Forelimb muscle (tissue), 1 donor: ENCODE measurements at places on chromosomes 12 and 14. TPM values are rescaled to one million over a fixed set of nuclear protein-coding genes. Genes with fewer than 3 reads are reported as not detected.
A peak's percentile ranks its signal among the peaks of the same experiment; 100 is the strongest.

SIX1 gene
- 59.4 TPM for polyA plus RNA-seq

PKP2 gene
- polyA plus RNA-seq: 6.7 TPM

CLEC4C gene
- 0.23 TPM for polyA plus RNA-seq

OGFOD2 gene
- 9.2 TPM for polyA plus RNA-seq

- no peak for DNase-seq
These were observed 311.9 kb downstream of the CEP128 start for GRCh38 chr14:80629606-80630005.

- DNase-seq: no peak
These were observed 98.7 kb downstream of the GAS2L3 start for GRCh38 chr12:100672075-100672592.

DNA sequence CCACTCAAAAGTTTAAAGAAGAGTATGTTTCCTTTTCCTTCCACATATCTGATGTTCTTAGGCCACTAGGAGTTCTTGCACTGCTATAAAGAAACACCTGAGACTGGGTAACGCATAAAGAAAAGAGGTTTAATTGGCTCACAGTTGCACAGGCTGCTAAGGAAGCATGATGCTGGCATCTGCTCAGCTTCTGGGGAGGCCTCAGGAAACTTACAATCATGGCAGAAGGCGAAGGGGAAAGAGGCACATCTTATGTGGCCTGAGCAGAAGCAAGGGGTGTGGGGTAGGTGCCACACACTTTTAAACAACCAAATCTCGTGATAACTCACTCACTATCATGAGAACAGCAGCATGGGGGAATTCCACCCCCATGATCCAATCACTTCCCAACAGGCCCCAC, 7.7 kb upstream of the CRADD start:
- DNase-seq: no peak

GRCh38 chr12:84922693-84923092, 10.1 kb upstream of the SLC6A15 start:
- DNase-seq: no peak

- no peak for DNase-seq
These were observed 63.4 kb upstream of the FUT8 start for GRCh38 chr14:65349100-65349499.

- no peak for DNase-seq
These were observed 927 bp downstream of the ABCB9 start for GRCh38 chr12:122965321-122965751.

DNA sequence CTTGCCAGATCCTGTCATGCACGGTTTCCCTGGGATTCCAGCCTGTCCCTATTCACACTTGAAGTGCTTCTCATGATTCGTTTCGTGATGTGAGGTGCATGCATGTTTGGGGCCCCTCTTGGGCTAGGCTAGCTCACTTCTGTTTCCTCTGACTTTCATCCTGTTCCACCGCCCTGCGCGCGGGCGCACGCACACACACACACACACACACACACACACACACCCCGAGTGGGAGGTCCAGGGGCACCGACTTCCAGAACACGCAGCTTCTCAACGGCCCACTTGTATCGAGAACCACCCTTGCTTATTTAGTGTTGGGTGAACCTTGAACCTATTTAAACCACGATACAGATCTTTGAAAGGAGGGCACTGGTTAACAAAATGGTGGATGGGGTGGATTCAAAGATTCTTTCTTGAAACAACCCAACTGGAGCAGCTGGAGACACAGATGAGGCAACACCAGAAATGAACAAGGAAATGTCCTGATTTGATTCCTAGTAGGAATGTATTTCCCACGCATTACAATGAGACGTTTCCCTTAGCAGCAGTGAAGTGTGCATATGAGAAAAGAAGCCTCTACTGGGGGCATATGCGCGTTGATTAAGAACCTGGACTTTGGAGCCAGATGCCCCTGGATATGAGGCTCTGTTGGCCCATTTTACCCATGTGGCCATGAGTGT, 16.3 kb downstream of the ELK3 start:
- DNase-seq: no peak

DNA sequence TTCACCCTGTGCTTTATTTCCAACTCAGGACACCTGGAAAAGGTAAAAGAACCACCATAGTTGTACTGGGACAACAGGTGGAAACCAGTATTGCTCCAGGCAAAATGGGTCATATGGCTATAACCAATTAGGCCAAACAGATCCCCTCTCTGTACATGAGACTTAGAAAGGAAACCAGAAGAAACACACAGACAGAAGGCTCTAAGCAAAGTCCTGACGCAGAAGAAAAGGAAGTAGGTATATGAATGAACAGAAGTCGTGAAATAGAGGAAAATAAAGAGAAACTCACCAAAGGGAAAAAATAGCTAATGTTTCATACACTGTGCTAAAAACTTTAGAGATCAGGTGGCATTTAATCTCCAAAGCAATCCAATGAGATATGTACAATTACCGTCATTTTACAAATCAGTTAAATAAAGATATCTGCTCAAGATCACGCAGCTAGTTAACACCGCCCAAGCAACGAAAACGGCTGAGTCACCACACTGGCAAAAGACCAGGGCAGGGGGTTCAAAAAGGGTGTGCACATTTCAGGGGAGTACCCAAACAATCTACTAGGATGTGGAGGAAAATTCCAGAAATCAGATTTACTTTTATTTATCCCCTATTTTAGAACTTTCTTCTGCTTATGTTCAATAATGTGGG, 82.3 kb downstream of the ITPR2 start:
- DNase-seq: no peak

DNA sequence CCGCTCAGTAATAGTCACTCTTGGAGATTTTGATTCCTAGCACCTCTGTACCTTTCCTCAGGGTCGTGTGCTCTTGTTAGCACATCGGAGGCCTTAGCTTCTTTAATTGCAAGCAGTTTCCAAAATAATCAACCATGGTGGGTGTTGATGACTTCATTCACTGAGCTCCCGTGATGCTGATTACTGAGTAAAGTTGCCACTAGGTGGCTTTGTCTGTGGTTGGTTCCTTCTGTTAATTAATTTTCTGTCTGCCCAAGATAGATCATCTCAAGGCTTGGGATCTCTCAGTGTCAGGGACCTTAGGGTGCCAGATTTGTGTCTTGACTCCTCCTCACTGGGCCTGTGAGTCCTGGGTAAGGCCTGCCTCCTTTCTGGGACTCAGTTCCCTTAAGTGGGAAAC, 54.3 kb downstream of the PTPN11 start:
- DNase-seq: no peak

DNA sequence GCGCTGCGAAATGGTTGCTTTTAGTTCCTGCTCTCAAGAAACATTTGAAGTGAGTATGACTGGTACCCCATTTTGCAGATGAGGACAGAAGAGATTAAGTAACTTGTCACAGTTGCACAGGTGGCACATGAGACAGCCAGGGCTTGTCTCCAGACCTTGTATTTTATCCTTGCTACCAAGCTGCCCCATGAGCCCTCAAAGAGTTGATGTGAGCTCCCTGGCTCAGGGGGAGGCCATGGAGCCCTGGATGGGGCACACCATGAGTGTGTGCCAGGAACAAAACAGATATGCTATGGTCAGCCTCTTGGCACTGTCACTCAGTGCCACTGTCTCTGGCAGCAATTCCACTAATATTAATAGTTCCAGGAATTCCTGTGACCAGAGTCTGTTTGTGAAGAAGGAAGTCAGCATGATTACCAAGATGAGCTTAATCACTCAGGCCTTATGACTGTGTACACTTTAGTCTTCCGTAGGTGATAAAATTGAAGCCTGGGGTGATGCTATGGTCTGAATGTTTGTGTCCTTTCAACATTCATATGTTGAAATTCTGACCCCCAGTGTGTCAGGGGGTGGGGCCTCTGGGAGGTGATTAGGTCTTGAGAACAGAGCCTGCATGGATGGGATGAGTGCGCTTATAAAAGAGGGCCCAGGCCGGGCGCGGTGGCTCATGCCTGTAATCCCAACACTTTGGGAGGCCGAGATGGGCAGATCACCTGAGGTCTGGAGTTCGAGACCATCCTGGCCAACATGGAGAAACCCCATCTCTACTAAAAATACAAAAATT, 806.8 kb downstream of the AACS start:
- no peak for DNase-seq

DNA sequence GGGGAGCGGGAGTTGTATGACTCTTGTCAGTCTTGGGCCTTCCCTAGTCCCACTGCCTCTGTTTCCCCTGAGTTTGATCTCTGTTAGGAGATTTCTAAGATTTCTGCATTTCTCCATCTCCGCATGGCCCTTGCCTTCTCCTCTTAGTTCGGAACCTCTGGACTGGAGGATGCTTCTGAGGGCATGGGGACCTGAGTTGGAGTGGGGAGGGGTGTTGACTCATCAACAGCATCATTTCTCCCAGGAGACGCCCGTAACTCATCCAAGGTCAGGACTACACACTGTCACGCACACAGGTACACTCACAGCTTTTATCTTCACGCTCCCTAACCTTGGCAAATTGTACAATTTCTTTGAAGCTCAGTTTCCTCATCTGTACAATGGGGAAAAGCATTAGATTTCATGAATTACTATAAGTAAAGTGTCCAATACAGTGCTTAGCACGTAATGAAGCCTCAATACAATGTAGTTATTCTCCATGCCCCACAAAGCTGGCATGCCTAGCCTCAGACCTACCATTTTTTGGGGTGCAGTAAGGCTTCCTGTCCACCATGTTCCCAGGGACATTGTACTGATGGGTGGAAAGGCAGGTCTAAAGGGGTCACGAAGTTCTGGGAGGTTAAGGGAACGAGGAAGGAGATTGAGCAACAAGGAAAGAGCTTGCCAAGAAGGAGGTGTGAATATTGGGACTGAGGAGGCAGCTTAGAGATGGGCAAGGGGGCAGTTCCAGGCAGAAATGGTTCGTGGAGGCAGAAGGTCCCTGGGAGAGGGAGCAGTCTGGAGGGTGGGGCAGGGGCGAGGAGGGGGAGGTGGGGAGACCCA, 600 bp upstream of the LAG3 start:
- no peak for DNase-seq

DNA sequence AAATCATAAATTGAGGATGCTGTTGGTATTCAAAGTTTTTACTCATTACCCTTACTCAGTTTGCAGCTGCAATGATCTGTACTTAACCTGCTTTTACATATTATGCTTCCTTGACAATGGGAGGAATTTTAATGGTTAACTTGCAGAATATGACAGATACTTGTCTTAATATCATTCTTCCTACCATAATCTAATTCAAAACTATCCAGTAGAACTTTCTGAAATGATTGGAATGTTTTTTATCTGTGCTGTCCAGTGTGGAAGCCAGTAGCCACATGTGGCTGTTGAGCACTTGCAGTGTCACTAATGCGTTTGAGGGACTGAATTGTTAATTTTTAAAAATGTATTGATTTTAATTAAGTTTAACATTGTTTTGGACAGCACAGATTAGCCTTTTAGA, 23.5 kb downstream of the FGFR1OP2 start:
- no peak for DNase-seq

GRCh38 chr12:25368557-25368956, 117.8 kb upstream of the KRAS start:
- no peak for DNase-seq

DNA sequence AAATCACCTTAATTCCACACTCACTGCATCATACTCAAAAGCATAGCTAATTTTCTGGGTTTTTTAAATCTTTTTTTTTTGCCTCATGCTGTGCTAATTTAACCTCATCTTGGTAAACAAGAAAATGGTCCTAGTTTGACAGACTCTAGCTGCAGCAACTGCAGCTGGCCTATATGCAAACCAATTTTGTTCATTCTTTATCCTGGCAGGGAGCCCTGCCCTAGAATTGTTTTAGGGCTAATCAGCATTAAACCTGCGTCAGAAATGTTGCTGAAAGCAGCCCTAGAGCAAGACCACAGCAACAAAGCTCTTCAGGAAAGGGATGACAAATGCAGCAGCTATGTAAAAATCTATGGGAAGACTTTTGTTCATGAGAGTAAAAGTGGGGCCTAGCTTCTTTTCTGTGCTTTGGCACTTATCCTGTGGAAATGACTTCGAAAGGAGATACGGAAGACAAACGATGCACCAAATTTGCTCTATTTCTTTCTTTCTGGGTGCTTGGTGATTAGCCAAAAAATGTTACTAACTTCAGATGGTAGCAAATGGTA, 72.2 kb downstream of the DENND5B start:
- no peak for DNase-seq

- DNase-seq: no peak
These were observed 17.1 kb downstream of the TMBIM4 start for GRCh38 chr12:66152732-66153131.

DNA sequence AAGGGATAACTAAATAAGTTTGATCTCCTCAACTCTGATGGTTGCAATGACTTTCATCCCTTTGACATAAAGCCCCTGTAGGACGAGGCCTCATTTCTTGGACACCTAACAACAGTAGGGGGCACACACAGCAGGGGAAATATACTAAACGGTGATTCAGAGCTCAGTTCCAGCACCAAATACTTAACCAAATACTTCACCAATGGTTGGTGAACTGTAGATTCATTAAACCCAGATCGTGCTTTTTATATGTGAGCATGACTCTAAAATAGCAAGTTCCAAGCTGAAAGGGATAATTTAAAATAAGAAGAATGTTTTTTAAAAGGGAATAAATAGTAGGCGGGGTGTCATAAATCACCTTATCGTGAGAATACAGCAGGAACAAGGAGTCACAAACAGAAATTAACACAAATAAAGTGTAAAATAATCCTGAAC, 53.2 kb downstream of the ATG2B start:
- no peak for DNase-seq

DNA sequence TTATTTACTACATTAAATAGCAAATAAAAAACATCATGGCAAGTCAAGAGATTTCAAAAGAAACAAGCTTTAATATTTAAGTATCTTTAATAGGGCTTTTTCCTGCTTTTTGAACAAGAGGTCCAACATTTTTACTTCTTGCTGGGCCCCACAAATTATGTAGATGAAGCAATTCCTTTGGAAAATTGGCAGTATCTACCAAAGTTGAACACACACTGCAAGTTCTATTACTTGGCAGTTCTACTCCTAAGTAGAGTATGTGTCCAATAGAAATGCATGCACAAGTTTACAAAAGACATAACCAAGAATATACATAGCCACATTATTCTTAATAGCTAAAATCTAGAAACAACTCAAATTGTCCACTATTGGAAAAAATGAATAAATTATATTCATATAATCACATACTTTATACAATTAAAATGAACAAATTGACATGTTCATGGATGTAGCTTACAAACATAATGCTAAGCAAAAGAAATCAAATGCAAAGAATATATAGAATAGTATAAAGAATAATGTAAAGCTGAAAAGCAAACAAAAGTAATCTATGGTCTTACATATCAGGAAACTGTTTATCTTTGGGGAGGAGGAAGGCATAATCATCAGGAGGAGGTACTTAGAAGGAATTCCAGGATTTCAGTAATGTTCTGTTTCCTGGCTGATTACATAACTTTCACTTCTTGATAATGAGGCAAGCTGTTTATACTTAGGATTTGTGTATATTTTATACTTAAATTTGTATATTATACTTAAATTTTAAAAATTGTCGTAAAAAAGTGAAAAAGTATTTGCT, 6.5 kb upstream of the TMBIM4 start:
- DNase-seq: peak; percentile 60

- DNase-seq: no peak
These were observed 23.7 kb upstream of the YAF2 start for GRCh38 chr12:42261708-42262107.

DNA sequence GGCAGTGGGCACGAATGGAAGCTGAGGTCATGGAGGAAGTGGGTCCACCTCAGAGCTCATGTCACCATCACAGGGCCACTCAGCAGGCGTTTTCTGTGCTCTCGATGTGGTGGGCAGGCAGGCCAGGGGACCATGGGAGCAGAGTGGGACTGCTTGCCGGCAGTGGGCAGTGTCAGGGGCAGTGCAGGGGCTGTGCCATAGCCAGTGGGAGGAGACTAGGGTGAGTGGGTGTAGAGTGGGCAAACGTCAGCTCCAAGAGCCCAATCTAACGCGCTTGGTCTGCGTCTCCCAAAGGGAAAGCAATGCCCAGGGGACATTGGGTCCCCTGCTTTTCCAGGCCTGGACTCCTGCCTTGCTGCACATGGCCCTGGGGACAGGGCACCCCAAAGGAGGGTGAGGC, 58.3 kb downstream of the SLC6A12 start:
- DNase-seq: no peak
